ENCODE measurements at places on chromosomes 2 and 18.

DNA sequence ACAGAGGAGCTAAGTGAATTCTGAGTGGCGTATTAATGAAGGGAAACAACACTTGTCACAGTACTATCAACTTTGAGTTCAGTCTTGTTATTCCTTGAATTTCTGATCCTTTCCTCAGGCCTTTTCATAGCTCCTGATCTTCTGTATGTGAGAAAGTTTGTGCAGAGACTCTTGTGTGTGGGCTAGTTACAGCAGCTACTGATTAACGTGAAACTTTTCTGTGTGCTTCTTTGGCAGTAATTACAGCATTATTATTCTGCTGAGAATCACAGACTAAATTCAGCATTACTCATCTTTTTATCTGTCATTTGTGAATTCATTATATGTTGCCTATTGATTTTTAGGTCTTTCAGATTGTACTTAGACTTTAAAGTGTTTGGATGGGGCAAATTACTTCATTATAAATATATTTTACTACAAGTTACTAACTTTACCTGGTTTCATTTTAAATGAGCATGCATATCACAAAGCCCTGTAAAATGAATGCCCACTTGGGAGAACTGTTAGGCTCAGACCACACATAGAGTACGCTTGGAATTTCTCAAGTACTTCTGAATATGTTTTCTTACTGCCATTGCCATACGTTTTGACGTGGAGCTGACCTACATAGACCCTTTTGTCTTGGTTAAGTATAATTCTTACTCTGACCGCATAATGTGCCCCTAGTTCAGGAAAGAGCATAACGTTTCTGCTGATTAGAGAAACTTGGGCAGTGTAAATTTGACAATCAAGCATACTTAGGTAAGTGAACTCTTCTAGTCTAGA lies 36.2 kb downstream of the CREB1 start:
- DNase-seq, result no peak

- peak; percentile 73 for DNase-seq
Measured at GRCh38 chr2:20080839-20081415, 29.5 kb upstream of the LAPTM4A start.

GRCh38 chr2:8514796-8515758 lies 166.8 kb upstream of the ID2 start:
- no peak for DNase-seq

GRCh38 chr2:112048887-112049286 lies 6.2 kb upstream of the TMEM87B start:
- DNase-seq, result peak; percentile 38

- no peak for DNase-seq
Measured at GRCh38 chr2:29317077-29317517, 201.9 kb downstream of the CLIP4 start.

- DNase-seq, result no peak
Measured at GRCh38 chr2:219906114-219907010, 278.9 kb downstream of the SLC4A3 start.

DNA sequence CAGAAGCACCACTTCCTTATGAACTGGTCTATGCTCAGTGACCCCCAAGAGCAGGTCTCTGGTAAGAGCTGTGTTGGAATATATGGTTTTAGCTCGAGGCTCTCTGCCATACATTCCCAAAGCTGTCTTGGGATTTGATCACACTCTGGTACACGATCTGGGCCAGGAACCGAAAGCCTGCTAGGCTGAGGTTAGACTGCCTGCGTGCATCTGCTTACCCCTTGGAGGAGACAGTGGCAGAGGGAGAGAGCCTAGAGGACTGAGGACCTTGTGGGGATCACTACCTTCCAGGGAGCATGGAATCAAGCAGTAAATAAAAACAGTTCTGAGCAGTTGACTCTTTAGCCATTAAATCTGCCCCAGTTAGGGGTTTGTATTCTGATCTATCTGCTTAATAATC lies 63.7 kb downstream of the ZNF532 start:
- no peak for DNase-seq

DNA sequence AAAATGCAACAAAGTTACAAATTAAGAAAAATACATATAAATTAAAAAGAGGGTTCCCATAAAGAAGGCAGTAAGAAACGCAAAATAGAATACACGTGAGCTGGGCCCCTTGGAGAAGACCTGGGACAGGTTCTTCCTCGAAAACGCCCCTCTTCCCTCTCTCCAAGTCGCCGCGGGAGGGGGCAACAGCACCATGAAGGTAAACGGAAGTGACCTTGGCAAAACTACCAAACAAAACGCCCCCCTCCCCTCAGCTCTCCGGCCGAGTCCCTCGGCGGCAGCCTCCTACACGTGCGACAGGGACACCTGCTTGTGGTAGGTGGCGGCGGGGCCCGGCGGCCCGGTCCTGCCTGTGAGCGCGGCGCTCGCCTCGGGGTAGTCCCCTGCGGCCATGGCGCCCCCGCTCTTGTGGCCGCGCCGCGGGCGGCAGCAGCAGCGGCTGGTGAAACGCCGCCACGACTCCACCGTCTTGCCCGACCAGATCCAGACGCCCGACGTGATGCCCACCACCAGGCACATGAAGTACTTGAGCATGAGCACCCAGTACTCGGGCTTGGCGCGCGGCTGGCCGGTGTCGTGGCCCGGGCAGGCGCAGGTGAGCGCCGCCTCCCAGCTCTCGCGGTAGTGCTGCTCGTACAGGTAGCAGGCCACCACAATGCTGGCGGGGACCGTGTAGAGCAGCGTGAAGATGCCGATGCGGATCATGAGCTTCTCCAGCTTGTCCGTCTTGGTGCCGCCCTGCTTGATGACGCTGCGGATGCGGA lies 2.8 kb downstream of the FZD5 start:
- no peak for DNase-seq

GRCh38 chr2:46239847-46240181 lies 57.4 kb upstream of the EPAS1 start:
- DNase-seq, result no peak

DNA sequence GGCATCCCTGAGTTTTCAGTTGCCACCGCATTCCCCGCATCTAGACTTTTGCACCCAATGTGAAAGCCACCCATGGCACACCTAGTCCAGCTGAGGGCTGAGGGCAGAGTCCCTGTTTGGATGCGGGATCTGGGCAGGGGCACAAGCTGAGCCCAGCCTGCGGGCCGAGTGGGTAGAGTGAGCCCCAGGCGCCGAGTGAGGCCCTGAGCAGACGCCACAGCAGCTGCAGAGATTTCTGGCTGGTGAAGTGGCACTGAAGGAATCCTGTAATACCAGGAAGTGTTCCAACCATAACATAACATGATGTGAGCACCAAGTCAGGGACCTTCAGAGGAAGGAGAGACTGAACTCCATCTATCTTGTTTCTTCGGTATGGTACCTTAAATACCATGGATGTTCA lies 27.7 kb upstream of the FRZB start:
- no peak for DNase-seq

All from neuronal stem cell (in vitro differentiated cells).